ENCODE measurements at places on chromosomes 12 and 14.
A peak's percentile ranks its signal among the peaks of the same experiment; 100 is the strongest.

DNA sequence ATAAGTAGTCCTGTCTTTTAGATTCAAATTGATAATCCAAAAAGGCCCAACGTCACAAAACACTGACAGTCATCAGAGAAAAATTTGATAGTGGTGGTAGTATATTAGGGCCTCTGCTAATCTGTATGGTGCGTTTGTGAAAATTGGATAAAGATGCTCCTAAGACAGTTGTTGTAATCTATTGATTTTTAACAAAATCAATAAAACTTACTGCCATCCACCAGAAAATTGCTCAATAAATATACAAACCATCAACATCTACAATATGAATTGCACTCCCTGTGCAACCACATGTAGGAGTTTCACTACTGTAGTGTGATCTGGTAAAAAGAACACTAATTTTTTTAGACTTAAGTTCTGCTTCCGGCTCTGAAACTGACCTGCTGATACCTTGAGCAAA is 336.8 kb downstream of the FUT8 start:
- H3K4me1 ChIP-seq, result peaks cover 8% of the 10 kb centered on the region
- H3K27ac ChIP-seq, result no peak overlapping the region
- no peak for DNase-seq
- H3K27me3 ChIP-seq, result no peaks in the 10 kb centered on the region
- H3K4me3 ChIP-seq, result no peak overlapping the region

- H3K4me1 ChIP-seq, result no peaks in the 10 kb centered on the region
- no peaks in the 10 kb centered on the region for H3K27me3 ChIP-seq
- peaks cover 70% of the 10 kb centered on the region for H3K36me3 ChIP-seq
- no peak for DNase-seq
- H3K4me3 ChIP-seq, result no peak overlapping the region
- H3K27ac ChIP-seq, result no peak overlapping the region
Measured at GRCh38 chr12:69600804-69601203, 9.9 kb downstream of the LRRC10 start.

DNA sequence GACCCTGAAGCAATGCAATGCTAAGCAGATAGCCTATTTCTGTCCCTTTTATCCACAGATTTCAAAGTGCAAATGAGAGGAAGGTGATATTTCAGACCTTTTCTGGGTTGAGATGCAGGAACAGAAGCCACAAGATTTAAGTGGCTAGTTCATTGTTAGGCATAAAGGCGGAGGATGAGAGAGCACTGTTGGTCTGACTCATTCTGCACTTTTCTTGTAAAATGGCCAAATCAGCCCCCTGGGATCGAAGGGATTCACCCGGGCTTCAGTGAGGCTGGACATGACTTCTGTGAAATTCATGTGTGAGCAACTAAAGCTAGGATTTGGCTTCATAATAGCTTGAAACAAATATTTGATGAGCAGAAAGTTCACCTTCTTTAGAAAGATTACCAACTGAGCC is 101.9 kb upstream of the OVCH1 start:
- H3K27ac ChIP-seq, result no peak overlapping the region
- H3K27me3 ChIP-seq, result no peaks in the 10 kb centered on the region
- H3K4me3 ChIP-seq, result no peak overlapping the region
- H3K36me3 ChIP-seq, result no peaks in the 10 kb centered on the region
- DNase-seq, result no peak

GRCh38 chr14:79730196-79730595 is 481.1 kb downstream of the DIO2 start:
- no peaks in the 10 kb centered on the region for H3K36me3 ChIP-seq
- no peak for DNase-seq
- no peak overlapping the region for H3K4me3 ChIP-seq
- no peaks in the 10 kb centered on the region for H3K27me3 ChIP-seq
- H3K27ac ChIP-seq, result no peak overlapping the region

- peak overlapping the region; percentile 76 for H3K27ac ChIP-seq
- DNase-seq, result no peak
- H3K27me3 ChIP-seq, result no peaks in the 10 kb centered on the region
- no peak overlapping the region for H3K4me3 ChIP-seq
- H3K4me1 ChIP-seq, result peaks cover 5% of the 10 kb centered on the region
- H3K36me3 ChIP-seq, result peaks cover 2% of the 10 kb centered on the region
Measured at GRCh38 chr12:7431993-7432685, 11.8 kb downstream of the CD163L1 start.

GRCh38 chr12:15928346-15928745 is 17.2 kb downstream of the DERA start:
- peaks cover 39% of the 10 kb centered on the region for H3K4me1 ChIP-seq
- no peak overlapping the region for H3K27ac ChIP-seq
- H3K36me3 ChIP-seq, result no peaks in the 10 kb centered on the region
- H3K4me3 ChIP-seq, result no peak overlapping the region
- DNase-seq, result no peak

DNA sequence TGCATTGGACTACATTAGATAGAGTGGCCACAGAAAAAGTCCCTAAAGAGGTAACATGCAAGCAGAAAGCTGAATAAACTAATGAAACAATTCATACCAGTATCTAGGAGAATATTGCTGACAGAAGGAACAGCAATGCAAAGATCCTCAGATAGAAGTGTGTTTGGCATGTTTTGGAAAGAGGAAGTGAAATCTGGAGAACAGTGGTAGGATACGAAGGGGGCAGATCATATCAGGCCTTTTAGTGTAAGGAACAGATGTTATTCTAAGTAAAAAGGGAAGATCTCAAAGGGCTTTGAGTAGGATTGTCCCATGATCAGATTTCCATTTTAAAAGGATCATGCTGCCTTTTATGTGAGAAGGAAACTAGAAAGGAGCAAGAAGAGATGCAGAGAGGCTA is 342.9 kb downstream of the PAWR start:
- no peaks in the 10 kb centered on the region for H3K27me3 ChIP-seq
- H3K4me3 ChIP-seq, result no peak overlapping the region
- no peaks in the 10 kb centered on the region for H3K36me3 ChIP-seq

DNA sequence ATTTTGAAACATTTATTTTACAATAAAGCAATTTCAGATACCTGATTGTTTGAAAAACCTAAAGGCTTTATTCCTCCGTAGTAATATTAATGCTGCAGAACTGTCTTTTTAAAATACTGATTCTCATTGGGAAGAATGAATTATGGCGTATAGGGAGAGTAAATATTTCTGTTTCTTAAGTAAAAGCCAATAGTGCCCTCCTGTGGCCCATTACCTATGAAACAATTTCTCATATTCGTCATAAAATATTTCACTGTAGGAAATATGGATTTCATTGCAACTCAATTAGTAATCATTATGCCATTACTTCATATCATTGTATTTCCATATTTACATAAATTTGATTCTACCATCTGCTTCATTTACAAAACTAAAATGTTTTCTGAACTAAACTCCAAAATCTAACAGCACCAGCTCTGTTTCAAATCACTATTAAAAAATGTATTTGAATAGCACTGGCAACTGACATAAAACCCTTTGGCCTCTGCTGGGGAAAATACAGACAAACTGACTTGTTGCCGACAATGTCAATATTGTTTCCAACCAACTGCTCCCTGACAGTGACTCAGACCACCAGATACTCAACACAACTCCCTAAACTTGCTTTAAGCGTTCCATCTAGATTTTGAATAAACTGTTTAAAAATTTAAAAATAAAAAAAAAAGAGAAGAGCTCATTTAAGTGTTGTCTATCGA is 290.3 kb downstream of the NAV3 start:
- no peak overlapping the region for H3K27ac ChIP-seq
- H3K4me3 ChIP-seq, result no peak overlapping the region
- no peaks in the 10 kb centered on the region for H3K4me1 ChIP-seq
- peaks cover 29% of the 10 kb centered on the region for H3K36me3 ChIP-seq
- DNase-seq, result peak; percentile 35

GRCh38 chr14:99395909-99396530 is 84.6 kb downstream of the SETD3 start:
- H3K27me3 ChIP-seq, result no peaks in the 10 kb centered on the region
- DNase-seq, result no peak
- no peaks in the 10 kb centered on the region for H3K4me1 ChIP-seq
- H3K36me3 ChIP-seq, result peaks cover 41% of the 10 kb centered on the region

- H3K27ac ChIP-seq, result no peak overlapping the region
- H3K4me1 ChIP-seq, result no peaks in the 10 kb centered on the region
- no peaks in the 10 kb centered on the region for H3K27me3 ChIP-seq
Measured at GRCh38 chr12:12964255-12964654, 12.3 kb upstream of the GPRC5D start.

DNA sequence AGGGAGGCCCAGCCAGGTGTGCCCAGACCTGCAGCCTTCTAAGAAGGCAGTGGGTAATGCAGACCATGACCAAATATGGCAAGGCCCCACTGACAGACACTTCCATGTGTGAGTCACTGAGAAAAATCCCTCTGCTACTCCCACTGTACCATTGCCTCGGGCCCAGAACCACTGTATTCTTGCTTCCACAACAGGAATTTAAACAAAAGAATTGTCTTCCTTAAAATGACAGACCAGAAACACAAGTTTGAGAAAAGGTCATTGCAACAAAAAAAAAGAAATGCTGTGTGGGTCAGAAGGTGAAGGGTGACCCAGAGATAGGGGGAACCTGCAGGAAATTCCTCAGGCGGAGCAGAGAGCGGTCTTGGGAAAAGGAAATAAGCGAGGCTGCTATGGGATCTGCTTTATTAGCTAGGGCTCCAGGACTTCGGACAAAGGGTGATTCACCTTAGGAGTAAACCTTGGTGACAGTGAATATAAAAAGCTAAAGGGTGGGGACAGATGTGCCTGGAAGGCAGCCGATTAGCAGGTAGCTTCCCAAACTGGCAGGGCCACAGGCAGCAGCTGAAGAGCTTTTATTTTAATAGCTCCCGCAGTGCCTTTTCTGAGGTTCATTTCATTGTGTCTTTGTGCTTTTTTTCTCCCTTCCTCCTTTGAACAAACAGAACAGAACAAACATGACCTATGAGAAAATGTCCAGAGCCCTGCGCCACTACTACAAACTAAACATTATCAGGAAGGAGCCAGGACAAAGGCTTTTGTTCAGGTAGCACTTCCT is 185.3 kb upstream of the BCL2L14 start:
- peaks cover 31% of the 10 kb centered on the region for H3K36me3 ChIP-seq
- no peak overlapping the region for H3K4me3 ChIP-seq
- H3K4me1 ChIP-seq, result no peaks in the 10 kb centered on the region
- no peaks in the 10 kb centered on the region for H3K27me3 ChIP-seq

GRCh38 chr14:103597623-103598377 is 31.2 kb upstream of the KLC1 start:
- H3K36me3 ChIP-seq, result no peaks in the 10 kb centered on the region
- H3K4me3 ChIP-seq, result no peak overlapping the region
- H3K27me3 ChIP-seq, result no peaks in the 10 kb centered on the region
- no peak overlapping the region for H3K27ac ChIP-seq
- H3K4me1 ChIP-seq, result no peaks in the 10 kb centered on the region

DNA sequence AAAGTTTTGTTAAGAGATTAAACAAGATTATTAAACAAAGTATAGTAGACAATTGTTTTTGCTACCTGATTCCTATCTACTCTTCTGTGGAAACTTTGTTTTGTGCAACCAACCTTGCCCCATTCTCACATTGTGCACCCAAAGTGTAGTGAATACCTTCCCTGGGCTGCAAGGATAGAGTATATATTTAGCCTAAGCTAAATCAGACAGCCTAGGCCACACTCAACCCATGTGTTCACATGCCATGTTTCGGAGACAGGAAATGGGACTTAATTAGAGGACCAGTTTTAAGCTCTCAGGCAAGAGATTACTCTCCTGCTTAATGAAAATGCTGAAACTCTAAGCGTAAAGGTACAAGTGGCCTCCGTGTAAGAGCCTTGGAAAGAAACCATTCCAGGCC is 734.9 kb upstream of the USP15 start:
- DNase-seq, result no peak
- no peak overlapping the region for H3K4me3 ChIP-seq
- no peaks in the 10 kb centered on the region for H3K4me1 ChIP-seq
- no peaks in the 10 kb centered on the region for H3K27me3 ChIP-seq

GRCh38 chr12:39235990-39236767 is 206.7 kb downstream of the KIF21A start:
- no peak overlapping the region for H3K27ac ChIP-seq
- H3K36me3 ChIP-seq, result no peaks in the 10 kb centered on the region
- H3K4me1 ChIP-seq, result no peaks in the 10 kb centered on the region
- H3K27me3 ChIP-seq, result no peaks in the 10 kb centered on the region

- H3K4me3 ChIP-seq, result no peak overlapping the region
- H3K4me1 ChIP-seq, result peaks cover 21% of the 10 kb centered on the region
- no peaks in the 10 kb centered on the region for H3K27me3 ChIP-seq
- H3K36me3 ChIP-seq, result no peaks in the 10 kb centered on the region
- DNase-seq, result peak; percentile 65
- H3K27ac ChIP-seq, result no peak overlapping the region
Measured at GRCh38 chr14:95290871-95291431, 28.8 kb downstream of the CLMN start.

- peaks cover 20% of the 10 kb centered on the region for H3K36me3 ChIP-seq
- H3K27me3 ChIP-seq, result no peaks in the 10 kb centered on the region
- no peak for DNase-seq
- H3K4me1 ChIP-seq, result peaks cover 2% of the 10 kb centered on the region
Measured at GRCh38 chr14:74296037-74296467, 6.7 kb downstream of the ABCD4 start.

- H3K27me3 ChIP-seq, result no peaks in the 10 kb centered on the region
- H3K36me3 ChIP-seq, result no peaks in the 10 kb centered on the region
- H3K4me3 ChIP-seq, result no peak overlapping the region
- DNase-seq, result no peak
- no peak overlapping the region for H3K27ac ChIP-seq
Measured at GRCh38 chr12:4240161-4240783, 33.3 kb upstream of the CCND2 start.

- no peaks in the 10 kb centered on the region for H3K36me3 ChIP-seq
- no peak overlapping the region for H3K27ac ChIP-seq
- H3K4me1 ChIP-seq, result no peaks in the 10 kb centered on the region
- no peak for DNase-seq
- H3K27me3 ChIP-seq, result no peaks in the 10 kb centered on the region
Measured at GRCh38 chr12:23014749-23015148, 389.8 kb downstream of the ETNK1 start.

DNA sequence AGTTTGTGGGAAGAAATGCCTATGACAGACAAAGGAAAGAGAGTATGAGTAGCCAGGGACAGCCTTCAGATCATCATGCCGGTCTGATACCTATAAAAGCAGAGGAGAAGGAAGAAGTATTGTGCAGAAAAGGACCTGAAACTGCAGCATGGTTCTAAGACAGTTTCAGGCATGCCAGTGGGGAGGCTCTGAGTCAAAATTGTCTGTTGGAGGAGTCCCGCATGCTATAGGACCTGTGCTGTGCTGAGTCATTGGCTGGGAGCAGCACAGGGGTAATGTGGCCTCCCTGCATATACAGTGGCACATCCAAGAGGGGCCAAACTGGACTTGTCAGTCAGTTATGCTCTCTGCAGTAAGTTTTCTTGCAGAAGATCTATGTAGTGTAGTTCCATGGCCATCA is 40.7 kb downstream of the NEUROD4 start:
- no peak overlapping the region for H3K4me3 ChIP-seq
- no peak overlapping the region for H3K27ac ChIP-seq
- H3K36me3 ChIP-seq, result no peaks in the 10 kb centered on the region
- no peaks in the 10 kb centered on the region for H3K4me1 ChIP-seq

Data from SK-N-SH (cell line).